ENCODE measurements at places on chromosomes 4 and X.

GRCh38 chr4:68874507-68874906 is 58.7 kb downstream of the UGT2B10 start:
- no peak for DNase-seq

GRCh38 chr4:17583276-17583675 is 6.3 kb downstream of the LAP3 start:
- no peak for DNase-seq

- DNase-seq, result no peak
Measured at GRCh38 chr4:85787133-85787532, 312.2 kb downstream of the ARHGAP24 start.

DNA sequence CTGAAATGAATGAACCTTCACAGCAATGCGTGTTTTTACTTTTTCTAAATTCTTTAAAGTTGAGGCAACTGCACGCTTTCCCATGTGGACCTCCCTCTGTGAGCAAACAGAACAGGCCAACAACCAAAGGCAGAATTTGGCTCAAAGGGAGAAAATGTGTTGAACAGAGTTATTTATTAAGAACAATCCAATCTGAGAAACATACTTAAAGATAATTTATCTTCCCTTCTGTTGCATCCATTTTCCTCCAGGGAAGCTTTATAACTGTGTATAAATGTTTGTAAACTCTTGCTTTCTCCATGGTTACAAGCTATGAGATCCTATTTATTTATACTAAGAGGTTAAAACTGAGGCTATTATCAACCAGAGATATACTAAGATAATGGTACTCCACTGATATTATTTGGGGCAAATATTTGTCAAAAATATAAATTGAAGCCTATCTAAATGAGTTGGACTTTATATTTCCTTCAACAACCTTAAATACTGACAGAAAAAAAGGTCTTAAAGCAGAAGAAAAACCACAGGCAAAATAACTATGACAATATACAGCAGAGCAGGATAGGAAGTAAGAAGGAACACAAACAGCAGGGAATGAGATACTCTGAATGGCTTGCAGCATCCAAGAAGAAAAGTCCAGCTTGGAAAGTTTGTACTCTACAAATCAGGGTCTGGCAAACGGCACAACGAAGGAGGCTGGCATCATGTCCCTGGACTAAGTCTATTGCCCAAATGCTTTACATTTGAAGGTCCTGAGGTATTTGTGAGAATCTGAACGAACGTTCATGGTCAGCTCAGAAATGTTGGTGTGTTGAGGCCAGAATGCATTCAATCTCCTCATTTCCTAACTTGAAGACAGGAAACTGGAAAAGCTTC is 663.2 kb upstream of the INTU start:
- no peak for DNase-seq

- no peak for DNase-seq
Measured at GRCh38 chr4:8297141-8297601, 27.6 kb downstream of the HTRA3 start.

- no peak for DNase-seq
Measured at GRCh38 chr4:52914051-52914605, 52.0 kb downstream of the RASL11B start.

DNA sequence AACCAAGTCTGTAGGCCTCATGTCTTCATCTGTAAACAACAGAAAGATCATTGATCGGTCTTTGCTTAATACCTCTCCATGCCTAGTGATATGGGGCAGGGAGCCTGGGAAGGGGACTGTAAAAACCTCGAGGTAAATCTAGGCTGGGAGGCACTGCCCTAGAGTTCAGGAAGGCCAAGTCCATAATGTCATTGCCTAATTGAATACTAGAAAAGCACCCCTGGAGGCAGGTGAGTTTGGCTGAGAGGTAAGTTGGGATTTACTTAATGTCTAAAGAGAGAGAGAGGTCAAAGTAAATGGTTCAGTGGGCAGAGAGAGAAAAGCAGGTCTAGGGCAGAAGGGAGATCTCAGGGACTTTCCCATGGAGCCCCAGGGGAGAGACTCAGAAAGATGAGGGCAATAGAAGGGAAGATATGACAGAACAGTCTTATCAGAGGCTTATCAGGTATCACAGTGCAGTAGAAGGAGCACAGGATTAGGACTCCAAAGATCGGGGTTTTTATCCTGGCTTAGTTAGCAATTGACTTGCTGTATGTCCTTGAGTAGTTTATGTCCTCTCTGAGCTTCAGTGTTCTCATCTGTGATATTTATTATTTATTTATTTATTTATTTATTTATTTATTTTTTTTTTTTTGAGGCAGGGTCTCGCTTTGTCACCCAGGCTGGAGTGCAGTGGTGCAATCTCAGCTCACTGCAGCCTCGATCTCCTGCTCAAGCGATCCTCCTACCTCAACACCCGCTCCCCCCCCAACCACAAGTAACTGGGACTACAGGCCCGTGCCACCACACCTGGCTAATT is 85.2 kb downstream of the SLC16A2 start:
- no peak for DNase-seq

DNA sequence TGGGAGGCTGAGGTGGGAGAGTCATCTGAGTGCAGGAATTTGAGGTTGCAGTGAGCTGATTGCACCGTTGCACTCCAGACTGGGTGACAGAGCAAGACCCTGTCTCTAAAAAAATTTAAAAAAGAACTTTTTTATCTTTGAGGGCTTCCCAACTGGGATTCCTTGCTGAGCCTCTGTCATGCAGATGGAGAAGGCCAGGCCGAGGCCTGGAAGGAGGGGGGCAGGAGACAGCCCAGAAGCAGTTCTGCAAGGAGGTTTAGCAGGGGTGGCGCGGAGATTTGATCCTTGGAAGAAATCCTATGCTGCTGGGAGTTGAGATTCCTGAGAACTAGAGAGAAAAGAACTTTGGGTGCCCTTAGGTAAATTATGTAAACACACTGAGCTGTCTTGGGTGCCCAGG is 2.5 kb upstream of the ARSD start:
- no peak for DNase-seq

All from hematopoietic multipotent progenitor cell (in vitro differentiated cells).